Gastroesophageal sphincter (tissue), 4 donors: ENCODE measurements at places on chromosomes 6 and 20.

DNA sequence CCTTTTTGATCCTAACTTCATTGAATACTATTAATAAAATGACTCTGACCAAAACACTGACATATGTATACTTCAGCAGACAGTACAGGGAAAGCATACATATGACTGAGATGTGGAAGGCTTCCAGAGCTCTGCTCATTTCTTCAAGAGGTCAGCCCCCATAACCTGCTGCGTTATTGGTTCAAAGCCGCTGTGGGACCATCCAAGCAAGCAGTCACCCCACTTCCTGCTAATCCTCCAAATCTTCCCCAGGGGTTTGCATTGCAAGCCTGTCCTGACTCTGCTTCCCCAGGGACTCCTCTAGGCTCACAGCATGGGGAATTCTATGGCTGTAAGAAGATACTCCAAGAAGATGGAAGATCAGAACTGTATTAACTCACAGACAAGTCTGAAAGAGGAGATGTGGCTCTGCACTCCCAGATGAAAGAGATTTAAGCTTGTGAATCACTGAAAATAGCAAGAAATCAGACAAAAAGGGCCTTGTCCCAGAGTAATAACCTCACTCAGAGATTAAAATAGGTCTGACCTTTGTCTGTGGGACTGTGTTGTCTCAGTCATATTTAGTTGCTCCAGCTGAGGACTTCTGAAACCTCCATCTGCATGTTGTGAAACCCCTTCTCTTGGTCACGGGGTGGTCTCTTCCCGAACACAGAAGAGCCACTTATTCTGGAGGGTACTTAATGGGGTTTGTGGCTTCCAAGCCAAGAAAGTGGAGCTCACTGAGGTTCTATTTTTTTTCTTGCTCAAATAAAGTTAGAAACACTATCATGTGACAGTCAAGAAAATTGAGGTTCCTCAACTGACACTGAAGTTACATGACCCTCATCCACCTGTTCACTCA, 101.5 kb upstream of the MARCKS start:
- no peak for ATAC-seq

GRCh38 chr6:170039156-170040114, 251.4 kb downstream of the DLL1 start:
- no peak for ATAC-seq

DNA sequence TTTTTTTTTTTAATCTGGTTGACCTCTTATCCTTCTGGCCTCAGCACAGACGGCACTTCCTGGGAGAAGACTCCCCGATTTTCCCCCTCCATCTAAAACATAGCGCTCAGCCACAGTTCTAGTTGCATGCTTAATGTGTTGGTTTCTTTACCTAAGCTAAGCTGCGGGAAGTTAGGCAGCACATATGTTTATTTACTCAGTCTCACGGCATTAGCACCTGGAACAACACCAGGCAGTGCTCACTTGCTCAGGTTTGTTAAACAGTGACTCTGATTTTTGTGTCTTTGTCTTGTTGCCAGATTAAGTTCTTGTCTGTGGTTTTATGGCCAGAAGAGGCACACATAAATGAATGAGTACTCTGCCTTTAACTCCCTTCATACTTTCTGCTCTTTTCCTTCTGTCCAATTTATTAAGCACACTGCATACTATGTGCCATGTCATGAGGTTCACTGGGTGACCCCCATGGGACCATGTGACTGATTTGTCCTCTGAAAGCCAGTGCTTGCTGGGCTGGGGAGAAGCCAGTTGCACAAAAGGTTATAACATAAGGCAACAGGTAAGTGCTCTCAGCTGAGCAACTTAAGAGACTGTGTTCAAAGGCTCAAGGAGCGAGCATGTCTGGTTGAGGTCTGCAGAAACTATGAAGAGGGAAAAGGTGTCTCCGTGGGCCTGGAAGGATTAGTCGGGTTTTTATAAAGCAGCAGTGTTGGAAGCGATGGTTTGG, 93.6 kb downstream of the RPP40 start:
- no peak for ATAC-seq

- ATAC-seq = no peak
Observed at GRCh38 chr6:158972241-158973233, 27.5 kb downstream of the RSPH3 start.

GRCh38 chr6:149150801-149151398, 166.6 kb upstream of the TAB2 start:
- no peak for ATAC-seq

DNA sequence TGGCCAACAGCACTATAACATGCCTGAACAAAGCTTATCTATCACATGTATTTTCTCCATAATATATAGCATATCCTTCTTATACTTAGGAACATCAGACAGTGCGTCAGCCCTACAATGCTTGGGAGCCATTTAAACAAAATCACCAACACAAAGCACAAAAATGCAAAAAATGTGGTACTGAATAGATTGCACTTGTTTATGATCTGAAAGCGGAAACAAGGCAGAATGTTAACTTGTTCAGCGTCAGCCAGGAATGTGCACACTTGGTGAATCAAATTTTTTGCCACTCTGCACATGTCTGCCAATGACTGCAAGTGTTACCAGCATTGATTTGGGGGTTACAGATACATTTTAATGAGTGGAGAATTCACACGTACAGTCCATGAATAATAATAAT, 14.8 kb downstream of the SLC35A1 start:
- ATAC-seq = no peak

GRCh38 chr20:21526776-21527175, 12.9 kb upstream of the NKX2-2 start:
- ATAC-seq = no peak

GRCh38 chr6:34349211-34349610, 43.3 kb downstream of the NUDT3 start:
- ATAC-seq = no peak

GRCh38 chr6:104506429-104506828, 353.3 kb downstream of the HACE1 start:
- ATAC-seq = no peak

- ATAC-seq = no peak
Observed at GRCh38 chr6:133886104-133886775, 2.7 kb upstream of the TCF21 start.

DNA sequence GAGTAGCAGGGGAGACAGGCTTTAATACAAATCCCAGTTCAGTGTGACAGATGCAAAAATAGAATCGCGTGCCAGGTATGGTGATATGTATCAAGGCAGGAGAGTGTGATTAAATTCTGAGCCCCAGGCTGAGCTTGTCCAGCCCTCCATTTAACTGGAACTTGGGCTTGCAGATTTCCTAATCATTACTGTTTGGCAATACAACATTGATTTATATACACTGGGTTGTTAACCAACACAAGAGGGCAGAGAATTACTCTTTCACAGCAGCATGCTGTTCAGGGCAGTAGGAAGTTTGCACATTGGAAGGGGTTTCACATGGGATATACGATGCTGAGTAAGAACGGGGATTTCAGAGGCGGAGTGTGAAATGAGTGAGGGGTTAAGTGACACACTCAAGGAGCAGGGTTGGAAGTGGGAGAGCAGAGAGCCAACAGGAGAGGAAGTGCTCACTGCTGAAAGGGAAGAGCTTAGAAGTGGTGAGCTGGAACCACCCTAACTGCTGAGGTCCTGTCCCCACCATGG, 70.8 kb upstream of the ATXN1 start:
- ATAC-seq = no peak

DNA sequence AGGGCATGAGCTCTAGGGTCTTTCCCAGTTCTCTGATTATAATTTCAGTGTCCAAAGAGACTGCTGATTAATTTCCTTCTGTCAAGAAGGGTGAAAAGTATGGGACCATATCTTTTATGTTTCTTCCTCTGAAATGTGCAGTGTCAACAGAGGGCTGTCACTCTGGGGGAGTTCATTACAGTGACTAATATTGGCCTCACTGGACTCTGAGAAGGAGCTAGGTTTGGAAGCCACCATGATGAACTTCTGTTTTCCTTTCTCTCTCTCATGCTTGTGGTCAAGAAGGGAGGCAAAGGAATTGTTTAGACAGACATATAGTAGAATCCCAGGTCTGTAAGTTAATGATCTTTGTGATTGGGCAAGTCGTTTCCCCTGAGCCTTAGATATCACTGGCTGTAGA, 41.8 kb upstream of the BMP6 start:
- no peak for ATAC-seq
